NCI-H187 (cell line): ENCODE measurements at places on chromosomes 5 and 9.

DNA sequence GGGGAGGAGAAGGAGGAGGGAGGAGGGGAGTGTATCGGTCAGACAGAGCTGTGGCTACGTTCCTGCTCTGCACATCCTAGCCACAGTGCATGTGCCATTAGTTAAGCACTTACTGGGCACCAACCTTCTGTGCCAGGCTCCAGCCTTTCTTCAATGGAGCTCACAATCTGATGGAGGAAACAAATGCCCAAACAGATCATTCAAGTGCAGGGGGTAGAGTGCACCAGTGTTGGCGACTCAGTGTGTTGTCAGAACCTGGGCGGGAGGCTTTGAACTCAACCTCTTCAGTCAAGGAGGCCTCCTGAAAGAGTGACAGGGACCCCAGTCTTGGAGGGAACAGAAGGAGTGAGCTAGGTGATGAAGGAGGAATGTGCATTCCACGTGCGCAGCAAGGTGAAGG lies 51.9 kb upstream of the SHB start:
- DNase-seq: no peak

GRCh38 chr5:72245951-72246532 lies 74.0 kb downstream of the MRPS27 start:
- no peak for DNase-seq

- no peak for DNase-seq
These were observed 598 bp upstream of the KIAA1191 start for GRCh38 chr5:176362233-176362490.

DNA sequence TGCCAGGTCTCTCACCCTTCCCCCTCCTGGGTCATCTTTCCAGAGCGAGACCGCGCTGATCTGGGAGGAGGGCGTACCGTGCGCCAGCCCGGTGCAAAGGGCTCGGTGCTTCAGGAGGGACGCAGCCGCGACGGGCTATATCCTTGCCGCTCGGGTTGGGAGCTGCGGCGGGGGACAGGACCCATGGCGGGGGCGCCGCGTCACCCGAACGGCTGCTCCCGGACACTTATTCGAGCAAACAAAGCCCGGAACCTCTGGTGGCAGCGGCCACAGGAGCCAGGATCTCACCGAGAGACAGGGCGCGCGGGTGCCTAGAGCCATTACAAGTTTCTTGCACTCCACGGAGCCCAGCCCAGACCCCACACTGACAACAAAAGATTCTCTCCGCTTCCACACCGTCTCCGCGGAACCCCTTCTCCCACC lies 1.3 kb downstream of the SEMA6A start:
- no peak for DNase-seq

DNA sequence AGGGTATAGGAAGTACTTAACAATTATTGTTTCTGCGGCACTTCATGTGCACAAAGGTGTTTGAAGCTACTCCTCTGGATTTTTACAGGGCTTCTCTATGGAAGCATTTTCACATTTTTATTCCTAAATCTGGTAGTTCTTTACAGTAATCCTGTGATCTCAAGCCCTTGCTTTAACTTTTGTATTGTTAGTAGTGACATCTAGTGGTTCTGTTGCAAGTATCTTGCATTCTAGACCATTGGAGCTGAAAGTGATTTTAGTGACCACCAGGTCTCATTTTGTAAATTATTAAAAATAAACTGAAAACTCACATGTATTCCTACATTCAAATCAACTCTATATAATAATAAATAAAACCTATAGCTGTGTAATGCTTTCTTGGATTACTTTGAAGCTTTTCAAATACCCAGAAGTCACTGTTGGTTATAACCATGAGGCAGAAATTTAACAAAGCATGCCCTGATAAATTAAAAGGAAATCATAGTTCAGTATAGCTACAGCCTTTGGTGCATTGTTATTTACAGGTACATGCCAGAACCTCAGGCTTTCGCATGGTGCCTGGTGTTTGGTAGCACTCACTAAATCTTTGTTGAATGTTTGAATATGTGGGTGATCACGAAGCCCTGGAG lies 18.9 kb downstream of the RPS23 start:
- no peak for DNase-seq

GRCh38 chr9:78053627-78054026 lies 22.0 kb upstream of the GNAQ start:
- DNase-seq: no peak

- DNase-seq: no peak
These were observed 41.4 kb upstream of the PJA2 start for GRCh38 chr5:109451146-109451545.

GRCh38 chr5:84825606-84826005 lies 440.9 kb upstream of the EDIL3 start:
- no peak for DNase-seq

DNA sequence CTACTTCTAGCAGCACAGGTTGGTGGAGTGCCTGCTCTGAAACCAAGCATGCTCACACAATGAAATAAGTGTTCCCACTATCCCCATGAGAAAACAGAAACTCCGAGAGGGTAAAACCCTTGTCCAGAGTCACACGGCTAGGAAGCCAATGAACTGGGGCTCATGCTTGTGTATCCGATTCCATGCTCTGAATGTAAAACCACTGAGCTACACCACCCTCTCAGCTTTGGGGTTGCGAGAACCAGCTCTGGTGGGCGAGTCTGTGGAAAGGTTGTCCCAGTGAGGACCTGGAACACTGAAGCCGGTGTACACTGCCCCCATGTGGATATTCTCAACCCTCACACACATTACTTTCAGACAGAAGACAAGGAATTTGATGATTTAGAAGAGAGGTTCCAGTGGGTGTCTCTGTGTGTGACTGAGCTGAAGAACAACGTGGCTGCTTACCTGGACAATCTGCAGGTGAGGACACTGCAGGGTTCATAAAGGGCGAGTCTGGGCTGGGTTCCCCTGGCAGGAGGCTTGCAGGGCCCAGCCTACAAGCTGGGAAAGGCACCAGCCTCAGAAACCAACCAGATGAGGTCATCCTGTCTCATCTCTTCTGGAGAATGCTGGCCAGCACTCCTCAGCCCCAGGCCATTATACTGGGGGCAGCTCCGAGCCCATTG lies 37.4 kb downstream of the ARHGEF37 start:
- DNase-seq: no peak

DNA sequence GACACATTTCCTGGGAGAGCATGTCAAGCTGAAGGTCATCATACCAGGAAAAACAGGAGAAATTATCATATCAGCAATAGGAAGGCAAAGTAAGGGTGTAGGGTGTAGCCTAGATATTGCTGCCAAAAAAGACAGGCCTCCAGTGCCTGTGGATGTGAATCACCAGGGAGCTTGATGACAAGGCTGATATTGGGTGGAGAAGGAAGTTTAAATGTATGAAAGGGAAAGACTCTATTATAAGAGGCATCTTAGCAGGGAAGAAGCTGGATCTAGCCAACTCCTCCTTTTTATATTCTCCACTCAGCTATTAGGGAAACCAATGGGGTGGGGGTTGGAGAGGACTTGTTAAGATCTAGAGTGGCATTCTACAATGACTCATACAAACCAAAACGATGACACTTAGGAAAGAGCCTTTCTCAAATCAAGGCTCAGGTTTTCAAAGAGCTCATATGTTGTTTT lies 13.4 kb upstream of the TXNDC8 start:
- no peak for DNase-seq

DNA sequence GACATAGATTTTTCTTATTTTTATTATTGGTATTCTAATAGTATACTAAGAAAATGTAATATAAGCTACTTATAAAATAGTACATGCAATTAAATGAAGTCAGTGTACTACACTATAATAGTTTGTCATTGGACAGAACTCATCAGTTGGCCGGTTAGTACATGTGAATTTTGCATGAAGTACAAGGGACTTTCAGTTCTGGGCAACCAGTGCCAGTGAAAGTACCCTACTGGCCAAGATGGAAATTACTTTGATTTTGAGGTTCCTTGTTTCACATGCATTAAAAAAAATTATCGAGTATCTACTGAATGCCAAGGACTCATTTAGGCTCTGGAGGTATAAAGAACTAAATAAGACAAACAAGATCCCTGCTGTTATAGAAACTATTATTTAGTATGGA lies 213.4 kb upstream of the ELL2 start:
- no peak for DNase-seq

DNA sequence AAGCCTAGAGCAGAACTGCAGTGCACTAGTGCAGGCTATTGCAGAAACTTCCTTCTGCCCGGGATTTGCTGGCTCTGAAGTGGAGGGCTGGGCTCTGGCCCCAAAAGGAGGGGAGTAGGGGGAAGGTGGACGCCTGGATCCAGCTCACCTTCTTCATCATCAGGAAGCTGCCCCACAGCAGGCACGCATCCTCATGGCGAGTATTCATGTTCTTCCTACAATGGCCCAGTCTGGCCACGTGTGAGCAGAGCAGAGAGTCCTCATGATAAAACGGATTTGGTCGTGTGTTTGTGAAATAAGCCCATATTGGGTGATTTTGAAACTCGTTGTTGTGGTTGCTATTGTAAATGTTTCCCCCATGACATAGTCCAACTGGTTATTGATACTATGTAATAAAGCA lies 8.2 kb upstream of the GLIPR2 start:
- no peak for DNase-seq

DNA sequence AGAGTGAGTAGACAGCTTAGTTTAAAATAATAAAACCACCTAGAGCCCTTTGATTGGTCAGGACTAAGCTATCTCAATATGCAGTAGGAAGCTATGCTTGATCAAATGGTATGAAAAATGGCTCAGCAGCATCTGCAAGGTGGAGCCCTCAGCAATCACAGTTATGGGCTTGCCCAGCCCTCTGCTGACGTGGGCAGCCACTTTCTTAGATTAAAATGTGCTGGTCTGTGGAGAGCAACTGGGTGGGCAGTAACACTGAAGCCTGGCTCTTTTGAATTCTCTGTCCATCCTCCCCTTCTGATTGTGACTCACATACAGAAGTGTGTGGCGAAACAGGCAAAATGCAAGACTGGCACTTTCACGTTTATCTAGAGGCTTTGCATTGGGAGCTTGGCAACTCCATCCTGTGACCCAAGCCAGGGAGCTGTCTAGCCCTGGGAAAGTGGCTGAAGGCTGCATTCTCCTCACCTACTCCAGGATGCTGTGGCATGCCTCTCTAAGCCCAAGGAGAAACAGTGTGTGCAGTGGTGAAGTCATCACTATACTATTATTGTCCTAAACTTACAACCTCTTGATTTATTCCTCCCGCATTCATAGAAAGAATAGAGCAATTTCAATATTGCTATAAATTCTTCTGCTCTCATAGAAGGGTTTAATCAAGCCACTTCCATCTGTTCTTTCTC lies 61.1 kb downstream of the MED10 start:
- no peak for DNase-seq

DNA sequence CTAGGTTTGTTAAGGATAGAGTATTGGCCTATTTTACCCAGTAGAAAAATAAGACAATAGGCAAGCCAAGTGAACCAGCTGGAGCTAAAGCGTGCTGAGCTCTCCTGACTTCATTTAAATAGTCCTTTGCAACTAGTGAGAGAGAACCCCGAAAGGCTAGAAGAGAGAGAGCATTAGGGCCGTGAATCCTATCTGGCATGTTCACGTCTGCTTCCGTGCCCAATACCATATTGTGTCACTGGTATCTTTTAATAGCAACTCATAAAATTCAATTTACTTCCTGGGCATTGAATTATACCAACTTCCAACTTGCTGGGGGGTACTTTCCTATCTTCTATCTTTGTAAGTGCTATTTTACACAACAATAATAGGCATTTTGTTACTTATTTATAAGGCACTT lies 13.8 kb downstream of the DNAJC18 start:
- DNase-seq: no peak
